Fibroblast of the aortic adventitia (primary cell): ENCODE measurements at places on chromosomes 13 and 19.
A peak's percentile ranks its signal among the peaks of the same experiment; 100 is the strongest.

DNA sequence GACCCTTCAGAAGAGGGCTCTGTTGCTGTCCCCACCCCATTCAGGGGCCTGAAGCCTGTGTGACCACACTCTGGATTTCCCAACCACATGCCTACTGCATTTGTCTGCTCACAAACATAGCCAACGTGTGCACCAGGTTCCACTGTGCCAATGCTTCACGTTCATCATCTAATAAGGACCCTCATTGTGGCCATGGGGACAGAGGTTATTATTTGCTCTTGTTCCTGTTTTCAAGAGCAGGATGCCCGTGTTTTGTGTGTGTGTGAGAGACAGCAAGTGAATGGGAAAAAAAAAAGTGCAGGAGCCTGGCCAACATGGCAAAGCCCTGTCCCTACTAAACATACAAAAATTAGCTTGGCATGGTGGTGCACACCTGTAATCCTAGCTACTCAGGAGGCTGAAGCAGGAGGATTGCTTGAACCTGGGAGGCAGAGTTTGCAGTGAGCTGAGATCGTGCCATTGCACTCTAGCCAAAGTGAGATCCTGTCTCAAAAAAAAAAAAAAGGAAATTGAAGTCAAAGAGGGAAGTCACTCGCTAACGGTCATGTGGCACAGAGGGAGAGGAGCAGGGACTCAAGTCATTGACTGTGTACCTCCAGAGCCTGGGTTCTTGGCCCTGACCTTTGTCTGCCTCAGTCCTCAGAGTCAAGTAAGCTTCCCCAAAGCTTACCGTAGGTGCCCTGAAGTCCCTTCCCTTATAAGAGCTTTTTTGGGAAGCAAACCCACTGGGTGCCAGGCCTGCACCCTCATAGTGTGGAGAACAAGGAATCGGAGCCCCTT, 6.9 kb downstream of the B3GNT8 start:
- no peak for DNase-seq

- DNase-seq, result no peak
Measured at GRCh38 chr13:79530270-79530669, 49.3 kb downstream of the NDFIP2 start.

DNA sequence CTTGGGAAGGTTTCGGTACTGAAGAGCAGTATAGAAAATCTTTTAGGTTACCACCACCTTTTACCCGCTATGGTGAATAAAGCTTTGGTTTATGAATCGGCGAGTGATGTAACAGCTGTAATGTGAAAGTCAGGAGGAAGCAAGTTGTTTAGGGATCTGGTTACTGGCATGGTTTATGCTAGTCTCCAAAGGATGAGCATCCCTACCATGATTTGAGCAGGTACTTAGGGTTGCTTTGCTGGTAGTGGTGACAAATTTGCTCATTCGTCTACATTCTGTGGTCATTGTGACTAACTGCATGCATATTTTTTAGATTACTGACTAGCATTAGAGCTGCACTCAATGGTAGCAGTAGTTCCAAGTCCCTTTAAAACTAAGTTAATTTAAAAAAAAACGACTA, 104.1 kb downstream of the FRY start:
- DNase-seq, result peak; percentile 21

- no peak for DNase-seq
Measured at GRCh38 chr19:12075538-12076139, 11.1 kb downstream of the ZNF844 start.

- DNase-seq, result no peak
Measured at GRCh38 chr13:72911981-72912380, 130.0 kb downstream of the PIBF1 start.

DNA sequence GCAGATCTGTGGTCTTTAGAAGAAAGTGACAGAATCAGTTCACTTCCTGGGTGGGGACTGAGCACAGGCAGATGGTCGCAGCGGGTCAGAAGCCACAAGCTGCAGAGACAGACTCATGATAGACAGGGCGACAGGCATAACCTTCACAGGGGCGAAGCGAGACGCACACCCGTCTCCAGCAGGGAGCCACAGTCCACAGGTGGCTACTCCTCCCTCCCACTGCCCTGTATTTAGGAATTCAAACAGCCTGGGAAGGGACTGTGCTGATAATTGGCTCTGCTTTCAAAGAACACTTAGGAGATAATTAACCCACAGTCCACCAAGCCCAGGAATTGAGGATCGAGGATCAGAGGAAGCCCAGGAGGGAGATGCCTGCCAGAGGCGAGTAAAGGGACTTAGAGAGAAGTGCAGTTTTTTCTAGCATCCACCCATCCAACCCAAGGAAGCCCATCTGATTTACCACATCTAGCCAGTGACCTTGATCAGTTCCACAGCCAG, 23.2 kb downstream of the RFX2 start:
- no peak for DNase-seq

DNA sequence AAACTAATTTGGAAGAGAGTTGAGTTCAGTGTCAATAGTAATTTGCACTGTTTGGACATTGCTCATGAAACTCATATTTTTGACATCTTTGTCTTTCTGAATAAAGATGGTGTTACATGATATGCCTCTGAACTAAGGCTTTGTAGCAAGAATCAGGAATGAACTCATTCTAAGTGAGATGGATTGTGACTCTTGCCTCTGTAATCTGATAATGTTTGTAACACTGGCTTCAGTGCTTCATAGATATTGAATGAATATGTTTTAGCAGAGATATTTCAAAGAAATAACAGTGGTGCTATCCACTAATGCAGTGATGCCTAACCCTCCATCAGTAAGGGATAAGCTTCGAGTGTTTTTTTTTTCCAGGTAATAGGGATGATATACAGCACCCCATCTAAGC, 32.9 kb downstream of the TEX26 start:
- no peak for DNase-seq

- DNase-seq, result no peak
Measured at GRCh38 chr13:25973085-25973484, 78.7 kb downstream of the SHISA2 start.

DNA sequence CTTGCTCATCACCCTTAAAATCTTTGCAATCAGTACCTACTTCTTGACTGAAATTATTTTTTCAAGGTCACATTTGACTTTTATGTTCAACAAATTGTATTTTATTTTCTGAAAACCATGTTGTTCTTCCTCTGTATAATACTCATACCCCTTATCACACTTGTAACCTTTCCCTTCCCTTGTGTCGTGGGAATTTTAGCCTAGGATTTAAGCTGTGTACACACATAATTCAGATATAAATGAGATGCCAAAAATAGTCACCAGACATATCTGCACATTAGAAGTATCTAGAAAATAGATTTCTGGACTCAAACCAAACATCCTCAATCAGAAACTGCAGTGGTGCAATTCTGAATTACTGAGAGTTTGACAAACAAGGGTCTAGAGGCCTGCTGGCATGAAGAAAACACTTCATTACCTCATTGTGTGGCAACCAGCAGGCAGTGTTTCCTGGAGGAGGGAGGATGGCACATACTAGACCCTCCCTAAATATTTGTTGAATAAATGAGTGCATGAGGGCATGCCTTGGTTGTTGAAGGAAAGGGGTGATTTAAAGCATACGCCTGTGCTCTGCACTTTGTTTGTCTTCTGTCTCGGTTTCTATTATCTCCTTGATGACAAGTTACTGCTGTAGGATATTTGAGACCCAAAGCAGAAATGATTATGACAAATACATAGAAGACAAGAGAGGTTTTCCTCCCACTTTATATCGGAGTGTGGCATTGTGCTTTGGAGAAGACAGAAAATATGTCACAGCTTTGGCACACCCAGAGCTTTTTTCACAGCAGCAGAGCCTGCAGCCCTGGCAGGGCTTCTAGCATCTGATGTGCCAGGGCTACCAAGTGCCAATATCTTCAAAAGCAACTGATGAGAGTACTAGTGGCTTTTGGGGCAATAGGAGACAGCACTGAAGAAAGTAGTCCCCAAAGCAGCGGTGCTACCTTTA, 881.1 kb downstream of the PCDH9 start:
- peak; percentile 2 for DNase-seq

- DNase-seq, result no peak
Measured at GRCh38 chr19:42095814-42096230, 19.9 kb downstream of the ZNF574 start.

DNA sequence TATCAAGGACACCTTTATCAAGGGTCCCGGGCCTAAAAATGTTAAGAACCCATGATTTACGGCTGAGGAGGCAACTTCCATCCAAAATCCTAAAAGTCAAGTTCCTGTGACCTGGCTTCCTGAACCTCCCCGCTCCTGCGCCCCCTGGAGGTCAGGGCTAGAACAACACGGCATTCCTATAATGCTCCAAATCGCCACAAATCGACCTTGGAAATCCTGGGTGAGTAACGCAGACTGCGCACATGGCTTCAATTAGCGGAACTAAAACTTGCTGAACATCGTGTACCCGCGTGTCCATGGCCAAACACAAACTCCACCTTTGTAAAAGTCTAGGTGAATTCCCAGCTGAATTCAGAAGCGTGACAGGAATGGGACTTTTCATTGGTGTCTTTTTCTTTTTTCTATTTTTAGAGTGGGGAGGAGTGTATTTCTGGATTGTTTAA, 4.3 kb upstream of the C5AR1 start:
- DNase-seq, result peak; percentile 90

- no peak for DNase-seq
Measured at GRCh38 chr13:31038834-31039552, 106.5 kb downstream of the TEX26 start.

DNA sequence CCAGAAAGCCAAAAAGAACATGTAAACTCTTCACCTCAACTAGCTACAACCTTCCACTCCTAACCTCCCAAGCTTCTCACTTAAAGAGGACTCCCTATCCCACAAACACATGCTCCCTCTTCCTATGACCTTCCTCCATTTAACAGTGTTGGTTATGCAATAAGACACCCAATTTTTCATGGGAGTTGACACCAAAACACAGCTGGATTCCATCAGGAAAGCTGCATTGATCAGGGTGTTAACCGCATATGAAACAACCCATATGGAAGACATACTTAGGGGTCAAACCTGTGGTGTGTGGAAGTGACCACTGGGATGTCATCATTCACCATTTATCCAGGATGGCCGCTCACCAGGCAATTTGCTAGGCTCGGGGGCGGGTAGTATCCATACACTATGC, 21.9 kb downstream of the ZNF473 start:
- no peak for DNase-seq

DNA sequence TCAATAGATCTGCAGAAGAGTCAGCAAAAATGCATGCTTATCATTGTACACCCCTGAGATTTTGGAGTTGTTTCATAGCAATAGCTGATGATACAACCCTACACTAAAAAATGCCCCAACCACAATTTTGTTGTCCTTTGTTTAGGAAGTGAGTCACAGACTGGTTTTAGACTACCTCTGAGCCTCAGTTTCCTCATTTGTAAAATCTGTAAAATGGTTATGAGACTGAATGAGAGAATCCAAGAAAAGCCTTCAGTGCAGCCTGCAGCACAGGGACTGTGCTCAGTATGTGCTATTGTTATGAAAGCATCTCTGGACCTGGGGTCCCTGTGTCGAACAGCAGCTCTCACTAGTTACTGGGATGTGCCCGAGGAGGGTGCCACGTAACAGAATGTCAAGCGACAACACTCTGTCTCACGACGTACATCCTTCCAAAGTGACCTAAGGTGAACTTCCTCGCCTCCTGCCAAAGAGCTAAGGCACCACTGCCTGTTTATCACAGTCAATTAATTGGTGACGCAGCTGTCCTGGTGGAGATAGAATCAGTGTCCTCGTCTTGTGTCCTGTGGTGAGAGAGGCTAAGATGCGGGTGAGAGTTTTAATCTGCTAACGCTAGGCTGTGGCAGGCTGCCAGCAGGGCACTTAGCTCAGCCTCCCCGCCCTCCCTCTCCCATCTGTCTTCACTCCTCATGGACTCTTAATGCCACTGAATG, 18.1 kb downstream of the DHRS12 start:
- DNase-seq, result peak; percentile 59

DNA sequence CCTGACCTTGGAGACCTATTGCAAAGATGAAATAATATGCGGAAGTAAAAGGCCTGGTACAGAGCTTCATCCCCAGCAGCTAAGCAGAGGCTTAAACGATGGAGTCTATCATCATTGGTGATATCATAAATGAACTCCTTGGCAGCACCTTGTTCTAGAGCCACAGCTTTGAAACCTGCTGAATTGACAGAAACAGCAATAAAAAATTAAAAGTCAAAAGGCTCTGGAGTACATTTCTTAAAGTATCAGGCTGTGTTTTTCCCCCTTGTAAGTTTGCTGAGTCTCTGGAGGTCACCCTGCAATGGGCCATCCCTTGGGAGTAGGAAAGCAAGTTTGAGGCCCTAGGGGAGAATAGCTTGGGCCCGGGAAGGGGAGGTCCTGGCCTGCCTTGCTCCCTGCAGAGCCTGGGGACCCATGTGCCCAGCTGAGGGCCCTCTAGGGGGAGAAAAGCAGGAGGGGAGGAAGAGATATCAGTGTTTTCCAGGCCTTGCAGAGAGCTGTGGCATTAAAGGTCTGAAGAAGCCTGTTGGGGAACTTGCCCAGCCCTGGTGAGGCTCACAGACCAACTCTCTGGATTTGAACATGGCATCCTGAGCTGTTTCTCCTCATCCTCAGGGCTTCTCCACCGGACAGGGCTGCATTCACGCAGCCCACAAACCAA, 416.1 kb downstream of the ZNF536 start:
- no peak for DNase-seq

DNA sequence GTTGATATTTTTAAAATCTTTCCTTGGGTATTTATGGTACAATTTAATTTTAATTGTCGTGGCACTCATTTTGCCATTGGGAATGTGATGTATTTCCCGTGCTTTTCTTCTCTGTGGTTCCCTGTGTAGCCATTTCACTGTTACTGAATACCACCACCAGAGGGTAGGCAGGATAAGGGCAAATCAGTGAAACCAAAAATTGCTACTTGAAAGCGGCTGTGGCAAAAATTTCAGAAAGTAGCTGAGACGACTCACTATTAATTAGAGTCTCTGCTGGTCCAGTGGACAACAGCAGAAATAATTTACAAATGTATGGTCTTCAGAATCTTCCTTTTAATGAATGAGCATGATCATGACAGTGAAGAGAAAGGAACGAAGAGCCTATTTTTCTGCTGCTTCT, 34.4 kb upstream of the MIR17HG start:
- peak; percentile 24 for DNase-seq

- DNase-seq, result no peak
Measured at GRCh38 chr13:28967029-28967915, 147.1 kb downstream of the MTUS2 start.

- DNase-seq, result no peak
Measured at GRCh38 chr13:114095486-114095885, 36.9 kb downstream of the RASA3 start.

DNA sequence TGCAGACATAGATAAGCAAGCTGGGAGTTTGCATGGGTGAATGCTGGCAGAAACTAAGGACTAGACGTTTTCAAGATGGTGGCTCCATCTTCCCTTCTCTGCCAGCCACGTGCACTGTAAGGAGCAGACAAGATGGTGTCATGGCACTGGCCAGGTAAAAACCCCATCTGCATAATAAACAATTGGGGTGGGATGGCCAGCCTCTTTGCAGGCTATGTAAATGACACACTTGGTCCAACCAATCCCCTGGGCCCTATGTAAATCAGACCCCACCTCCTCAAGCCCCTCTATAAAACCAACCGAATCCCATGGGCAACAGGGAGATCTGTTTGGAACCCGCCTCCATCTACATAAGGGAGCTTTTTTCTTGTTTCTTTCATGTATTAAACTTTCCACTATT, 2.4 kb upstream of the OR7A5 start:
- DNase-seq, result no peak

GRCh38 chr13:30792285-30793000, 57.1 kb downstream of the ALOX5AP start:
- DNase-seq, result peak; percentile 95

GRCh38 chr13:43326100-43326499, 302.7 kb downstream of the DNAJC15 start:
- no peak for DNase-seq

- peak; percentile 22 for DNase-seq
Measured at GRCh38 chr19:43469160-43469480, 3.7 kb upstream of the LYPD3 start.
